RWPE2 (cell line): ENCODE measurements at places on chromosomes 12 and 14.
A peak's percentile ranks its signal among the peaks of the same experiment; 100 is the strongest.

GRCh38 chr12:6200256-6201212, at the start of gene CD9:
TSS of gene CD9 (plus strand) at chr12:6200400. CDS start at chr12:6200500, 100 bp downstream.
- peak within 1 kb of the TSS; percentile 76 for H3K27ac ChIP-seq
- peak within 1 kb of the TSS; percentile 71 for H3K4me3 ChIP-seq
- H3K4me1 ChIP-seq: peaks cover 51% of the 10 kb centered on the region
- H3K27me3 ChIP-seq: no peaks in the 10 kb centered on the region

DNA sequence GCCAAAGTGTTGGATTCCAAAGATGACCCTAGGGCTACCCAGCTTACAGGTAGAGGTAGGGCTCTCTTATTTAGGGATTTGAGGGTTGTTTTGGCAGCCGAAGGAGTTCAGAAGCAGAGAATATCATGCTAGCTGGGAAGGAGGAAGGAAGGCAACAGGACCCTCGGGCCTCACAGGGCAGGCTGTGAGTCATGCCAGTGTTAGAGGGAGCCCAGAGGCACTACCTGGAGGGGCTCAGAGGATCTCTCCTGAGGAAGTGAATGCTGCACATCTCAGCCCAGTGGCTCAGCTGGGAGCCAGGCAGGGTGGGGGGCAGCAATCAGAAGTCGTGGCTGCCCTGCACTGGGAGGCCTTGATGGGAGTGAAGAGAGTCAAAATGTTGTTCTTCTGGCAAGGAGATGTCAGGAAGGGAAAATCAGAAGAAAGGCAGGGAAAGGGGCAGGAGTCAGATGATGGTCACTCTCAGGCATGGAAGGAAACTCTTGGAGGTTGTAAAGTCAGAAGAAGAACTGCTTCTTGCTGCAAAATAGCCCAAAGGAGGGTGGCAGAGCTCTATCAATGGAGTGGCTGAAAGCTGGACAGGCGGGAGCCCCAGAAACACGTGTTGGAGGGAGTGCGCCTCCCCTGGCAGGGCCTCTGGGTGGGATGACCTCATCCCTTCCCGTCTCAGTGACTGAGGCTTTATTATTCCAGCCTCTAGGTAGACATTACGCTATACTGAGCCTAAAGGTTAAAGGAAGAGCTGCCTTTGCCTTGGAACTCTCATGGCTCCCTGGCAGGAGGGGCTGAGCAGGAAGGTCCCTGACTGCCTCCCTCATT, 141.3 kb downstream of the SMOC1 start:
- H3K27me3 ChIP-seq: no peaks in the 10 kb centered on the region
- peaks cover 3% of the 10 kb centered on the region for H3K4me1 ChIP-seq
- no peak overlapping the region for H3K27ac ChIP-seq
- H3K36me3 ChIP-seq: no peaks in the 10 kb centered on the region

DNA sequence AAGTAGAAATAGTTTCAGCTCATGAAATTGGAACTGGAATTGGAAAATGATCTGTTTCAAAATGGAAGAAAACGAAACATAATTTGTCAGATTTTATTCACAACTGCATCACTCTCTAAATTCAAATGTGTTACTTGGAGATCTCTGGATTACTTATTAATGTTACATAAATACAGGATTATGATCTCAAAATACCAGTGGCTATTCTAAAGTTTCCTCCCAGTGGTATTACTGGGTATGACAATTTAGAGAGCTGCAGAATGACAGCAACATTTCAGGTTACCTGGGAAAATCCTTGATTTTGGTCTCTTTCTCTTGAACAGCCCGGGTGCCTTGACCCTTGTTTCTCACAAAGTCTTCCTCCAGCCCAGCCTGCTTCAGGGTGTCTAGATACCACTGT, 14.2 kb downstream of the FAM161B start:
- H3K36me3 ChIP-seq: peaks cover 63% of the 10 kb centered on the region
- no peak overlapping the region for H3K27ac ChIP-seq

DNA sequence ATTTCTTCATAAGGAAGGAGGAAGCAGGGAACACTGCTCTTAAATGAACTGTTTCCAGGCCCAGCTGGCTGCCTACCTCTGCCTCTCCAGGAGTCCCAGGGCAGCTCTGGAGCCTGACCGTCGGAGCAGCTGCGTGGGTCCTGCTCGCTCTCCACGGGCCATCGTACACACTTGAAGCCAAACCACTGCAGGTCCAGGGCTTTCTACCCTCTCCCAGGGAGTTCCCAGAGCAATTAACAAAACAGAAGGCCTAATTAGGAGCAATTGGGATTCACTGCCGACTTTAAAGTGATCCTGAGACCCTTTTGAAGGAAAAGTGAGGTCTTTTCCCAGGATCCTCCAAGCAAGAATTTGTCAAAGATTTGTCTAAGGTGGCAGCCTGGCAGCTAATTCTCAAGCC, 76.9 kb downstream of the OTX2 start:
- no peak overlapping the region for H3K4me3 ChIP-seq
- no peaks in the 10 kb centered on the region for H3K36me3 ChIP-seq
- H3K4me1 ChIP-seq: no peaks in the 10 kb centered on the region
- H3K27me3 ChIP-seq: peaks cover 4% of the 10 kb centered on the region
- no peak for DNase-seq

DNA sequence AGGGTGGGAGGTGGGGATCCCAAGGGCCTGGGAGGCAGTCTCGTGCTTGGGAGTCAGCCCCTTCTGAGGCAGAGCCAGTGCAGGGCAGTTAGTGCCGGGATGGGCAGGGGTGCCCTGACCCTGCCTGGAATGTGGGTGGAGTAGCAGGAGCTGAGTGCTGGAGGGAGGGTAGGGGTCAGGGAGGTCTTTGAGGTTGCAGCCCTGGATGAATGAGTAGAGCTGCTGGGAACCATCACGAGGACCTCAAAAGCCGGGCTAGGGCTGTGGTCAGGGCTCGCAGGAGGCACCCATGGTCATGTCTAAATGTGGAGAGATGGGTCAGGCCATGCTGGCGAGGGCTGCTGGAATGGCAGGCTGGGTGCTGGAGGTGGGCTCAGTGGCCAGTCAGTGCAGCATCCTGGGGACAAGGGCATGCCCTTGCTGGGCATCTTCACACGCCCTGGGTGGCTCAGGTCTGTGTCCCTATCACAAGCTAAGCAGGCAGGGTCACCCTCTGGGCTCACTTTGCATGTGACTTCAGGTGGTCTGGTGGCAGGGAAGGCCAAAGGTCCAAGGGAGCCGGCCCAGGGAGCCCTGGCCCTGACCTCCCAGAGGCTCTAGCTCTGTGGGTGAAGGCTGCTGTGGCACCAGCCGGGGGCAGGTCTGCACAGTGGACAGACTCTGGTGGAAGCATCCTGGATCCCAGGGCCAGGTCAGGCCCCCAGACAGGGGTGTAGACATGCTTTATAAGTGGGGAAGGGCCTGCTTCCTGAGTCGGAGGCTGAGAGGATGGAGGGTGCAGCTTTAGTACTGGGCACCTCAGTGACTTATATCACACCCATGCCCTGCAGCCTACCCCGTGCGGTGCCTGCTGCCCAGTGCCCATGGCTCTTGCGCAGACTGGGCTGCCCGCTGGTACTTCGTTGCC, 24.5 kb downstream of the PAPLN start:
- no peaks in the 10 kb centered on the region for H3K4me1 ChIP-seq
- H3K36me3 ChIP-seq: no peaks in the 10 kb centered on the region
- no peak overlapping the region for H3K4me3 ChIP-seq
- no peaks in the 10 kb centered on the region for H3K27me3 ChIP-seq
- H3K27ac ChIP-seq: no peak overlapping the region

GRCh38 chr12:132702640-132703039, 8.0 kb upstream of the PGAM5 start:
- no peaks in the 10 kb centered on the region for H3K4me1 ChIP-seq
- H3K27me3 ChIP-seq: no peaks in the 10 kb centered on the region
- no peak for DNase-seq
- H3K36me3 ChIP-seq: peaks cover 26% of the 10 kb centered on the region
- H3K4me3 ChIP-seq: no peak overlapping the region

DNA sequence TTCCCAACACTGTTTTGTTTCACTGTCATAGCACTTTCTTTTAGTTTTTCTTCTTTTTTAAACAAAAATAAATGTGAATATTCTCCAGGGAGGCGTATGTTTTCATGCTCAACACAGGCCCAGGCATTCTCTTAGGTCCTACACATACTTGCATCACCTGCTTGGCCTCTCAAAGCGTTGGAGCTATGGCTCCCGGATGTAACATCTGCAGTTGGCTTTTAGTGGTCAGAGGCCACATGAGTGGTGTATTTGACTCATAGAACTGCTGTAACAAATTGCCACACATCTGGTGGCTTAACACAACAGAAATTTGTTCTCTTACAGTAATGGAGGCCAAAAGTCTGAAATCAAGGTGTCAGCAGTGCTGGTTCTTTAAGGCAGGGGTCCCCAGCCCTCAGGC, 44.6 kb upstream of the VRK1 start:
- no peak overlapping the region for H3K27ac ChIP-seq
- no peak overlapping the region for H3K4me3 ChIP-seq
- no peaks in the 10 kb centered on the region for H3K36me3 ChIP-seq
- DNase-seq: no peak

DNA sequence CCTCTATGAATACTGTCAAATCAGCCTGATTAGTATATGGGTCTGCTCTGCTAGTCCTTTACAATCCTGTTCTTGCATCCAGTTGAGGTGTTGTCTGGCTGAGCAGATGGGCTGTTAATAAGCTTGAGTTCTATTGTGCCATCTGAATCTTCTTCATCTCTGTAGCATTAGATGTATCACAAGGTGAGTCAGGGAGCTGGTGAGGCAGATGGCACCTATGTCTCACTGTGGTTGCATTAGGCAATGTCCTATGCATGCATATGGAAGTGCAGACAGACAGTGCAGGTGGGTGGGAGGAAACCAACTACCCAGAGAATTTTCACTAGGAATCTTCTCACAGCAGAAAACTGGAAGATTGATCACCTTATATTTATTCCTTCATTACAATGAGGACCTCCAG, 165.7 kb upstream of the STXBP6 start:
- no peak for DNase-seq
- H3K4me1 ChIP-seq: no peaks in the 10 kb centered on the region
- no peaks in the 10 kb centered on the region for H3K36me3 ChIP-seq
- H3K4me3 ChIP-seq: no peak overlapping the region
- H3K27ac ChIP-seq: no peak overlapping the region

DNA sequence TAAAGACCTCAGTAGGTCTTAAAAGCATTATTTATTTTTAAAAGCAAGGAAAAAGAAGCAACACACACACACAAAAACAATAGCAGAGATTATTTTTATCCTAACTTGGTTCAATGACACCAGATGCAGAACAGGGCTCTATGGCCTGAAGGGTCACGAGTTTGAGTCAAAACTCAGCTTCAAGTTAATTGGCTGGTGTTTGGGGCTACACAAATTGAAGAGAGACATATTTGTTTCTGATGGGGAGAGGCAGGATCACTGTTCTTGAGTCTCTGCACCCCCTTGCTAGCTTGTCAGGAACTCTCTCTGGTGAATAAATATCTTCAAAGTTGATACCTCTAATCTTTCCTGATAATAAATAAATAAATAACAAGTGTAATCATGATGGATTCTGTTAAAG, 466.1 kb downstream of the PRKD1 start:
- H3K4me1 ChIP-seq: peaks cover 4% of the 10 kb centered on the region
- H3K36me3 ChIP-seq: no peaks in the 10 kb centered on the region
- H3K27me3 ChIP-seq: peaks cover 34% of the 10 kb centered on the region
- no peak overlapping the region for H3K27ac ChIP-seq

DNA sequence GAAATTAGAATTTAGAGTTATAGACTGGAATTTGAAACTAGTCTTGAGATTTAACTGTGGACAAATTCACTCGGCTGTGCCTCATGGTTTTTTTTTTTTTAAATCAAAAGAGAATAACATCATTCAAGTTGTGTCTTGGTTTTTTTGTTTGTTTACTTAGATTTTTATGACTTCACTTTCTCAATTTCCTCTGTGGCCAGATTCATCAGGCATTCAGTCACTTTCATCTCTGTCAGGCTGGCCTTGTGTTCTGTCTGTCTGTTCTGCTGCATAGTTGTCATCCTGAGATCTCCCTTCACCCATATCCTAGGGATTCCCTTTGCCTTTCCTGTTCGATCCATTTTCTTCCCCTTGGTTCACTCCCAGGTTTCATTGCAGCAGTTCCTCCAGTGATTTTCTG, 10.0 kb downstream of the MARK3 start:
- H3K4me1 ChIP-seq: peaks cover 52% of the 10 kb centered on the region
- H3K27ac ChIP-seq: peak overlapping the region; percentile 7
- H3K4me3 ChIP-seq: no peak overlapping the region
- DNase-seq: no peak

GRCh38 chr14:22557846-22558220, 31.2 kb downstream of the DAD1 start:
- H3K4me1 ChIP-seq: peaks cover 16% of the 10 kb centered on the region
- DNase-seq: no peak
- H3K27me3 ChIP-seq: no peaks in the 10 kb centered on the region
- no peak overlapping the region for H3K27ac ChIP-seq
- no peak overlapping the region for H3K4me3 ChIP-seq
- no peaks in the 10 kb centered on the region for H3K36me3 ChIP-seq

DNA sequence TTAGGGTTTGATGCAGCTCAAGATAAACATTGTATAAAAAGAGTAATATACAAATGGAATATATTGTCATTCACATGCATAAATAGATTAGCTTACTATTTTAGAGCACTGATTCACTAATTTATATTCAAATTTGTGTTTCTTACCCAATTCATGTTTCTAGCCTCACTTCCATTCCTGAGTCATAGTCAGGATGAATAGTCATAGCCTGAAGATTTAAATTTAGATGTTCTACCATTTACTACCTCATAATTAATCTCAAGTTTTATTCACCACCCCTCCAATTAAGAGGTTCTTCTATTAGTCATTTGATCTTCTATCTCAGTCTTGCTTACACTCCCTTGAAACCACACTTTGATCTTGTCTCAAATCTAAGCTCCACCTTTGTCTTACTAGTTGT, 38.7 kb downstream of the ANO4 start:
- H3K27ac ChIP-seq: no peak overlapping the region
- no peak overlapping the region for H3K4me3 ChIP-seq
- H3K4me1 ChIP-seq: no peaks in the 10 kb centered on the region
- DNase-seq: no peak

DNA sequence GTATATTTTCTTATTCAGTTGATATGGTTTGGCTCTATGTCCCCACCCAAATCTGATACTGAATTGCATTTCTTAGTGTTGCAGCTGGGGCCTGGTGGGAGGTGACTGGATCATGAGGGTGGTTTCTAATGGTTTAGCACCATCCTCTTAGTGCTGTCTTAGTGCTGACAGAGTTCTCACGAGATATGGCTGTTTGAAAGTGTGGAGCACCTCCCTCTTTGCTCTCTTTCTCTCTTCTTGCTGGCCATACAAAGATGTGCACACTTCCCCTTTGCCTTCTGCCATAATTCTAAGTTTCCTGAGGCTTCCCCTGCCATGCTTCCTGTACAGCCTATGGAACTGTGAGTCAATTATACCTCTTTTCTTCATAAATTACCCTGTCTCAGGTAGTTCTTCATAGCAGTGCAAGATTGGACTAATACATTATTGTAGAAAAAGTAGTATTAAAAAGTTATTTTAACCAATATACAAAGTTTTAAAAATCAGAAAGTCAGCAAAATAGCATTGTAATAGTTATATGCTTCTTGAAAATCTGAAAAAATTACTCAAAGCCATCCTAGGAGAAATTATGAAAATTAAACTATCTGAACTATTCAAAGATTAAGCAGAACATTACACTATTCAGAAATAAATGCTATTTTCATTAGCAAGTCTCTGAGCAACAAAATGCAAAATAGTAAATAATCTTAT, 84.1 kb downstream of the PPP1R12A start:
- DNase-seq: no peak
- H3K27me3 ChIP-seq: no peaks in the 10 kb centered on the region
- H3K36me3 ChIP-seq: no peaks in the 10 kb centered on the region
- no peak overlapping the region for H3K27ac ChIP-seq
